H54 (cell line): ENCODE measurements at places on chromosomes 6 and 20.

GRCh38 chr20:47611785-47612184 is 110.1 kb downstream of the NCOA3 start:
- DNase-seq: no peak

DNA sequence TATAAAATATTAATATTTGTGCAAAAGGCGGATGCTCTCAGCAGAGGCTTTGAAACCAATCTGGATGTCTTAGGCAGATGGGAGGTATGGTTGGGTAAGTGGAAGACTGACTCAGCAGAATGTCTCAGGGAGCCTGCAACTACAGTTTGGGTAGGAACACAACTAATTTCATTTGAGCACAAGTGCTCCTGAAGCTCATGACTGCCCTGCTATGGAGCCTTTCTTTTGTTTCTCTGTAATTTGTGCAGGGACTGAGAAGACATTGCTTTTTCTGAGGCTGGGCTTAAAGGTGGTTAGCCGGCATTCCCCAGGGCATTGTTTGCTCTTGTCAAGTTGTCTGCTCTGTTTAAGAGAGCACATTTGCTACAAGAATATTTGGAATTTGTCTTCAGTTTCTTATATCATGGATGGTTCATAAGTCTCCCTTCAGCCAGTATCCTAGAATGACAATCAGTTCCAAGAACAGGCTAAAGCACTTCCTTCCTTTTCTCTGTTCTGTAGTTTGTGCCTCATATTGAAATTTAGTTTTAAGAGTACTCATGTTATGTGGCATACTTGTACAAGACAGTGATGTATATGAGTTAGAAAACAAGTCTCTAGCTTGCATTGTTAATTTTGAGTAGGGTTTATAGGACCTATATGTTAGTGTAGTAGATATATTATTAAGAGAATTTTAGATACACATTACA is 208.3 kb downstream of the ZFAND3 start:
- DNase-seq: no peak

- DNase-seq: no peak
These were observed 65.8 kb downstream of the MAP3K4 start for GRCh38 chr6:161057103-161058091.

DNA sequence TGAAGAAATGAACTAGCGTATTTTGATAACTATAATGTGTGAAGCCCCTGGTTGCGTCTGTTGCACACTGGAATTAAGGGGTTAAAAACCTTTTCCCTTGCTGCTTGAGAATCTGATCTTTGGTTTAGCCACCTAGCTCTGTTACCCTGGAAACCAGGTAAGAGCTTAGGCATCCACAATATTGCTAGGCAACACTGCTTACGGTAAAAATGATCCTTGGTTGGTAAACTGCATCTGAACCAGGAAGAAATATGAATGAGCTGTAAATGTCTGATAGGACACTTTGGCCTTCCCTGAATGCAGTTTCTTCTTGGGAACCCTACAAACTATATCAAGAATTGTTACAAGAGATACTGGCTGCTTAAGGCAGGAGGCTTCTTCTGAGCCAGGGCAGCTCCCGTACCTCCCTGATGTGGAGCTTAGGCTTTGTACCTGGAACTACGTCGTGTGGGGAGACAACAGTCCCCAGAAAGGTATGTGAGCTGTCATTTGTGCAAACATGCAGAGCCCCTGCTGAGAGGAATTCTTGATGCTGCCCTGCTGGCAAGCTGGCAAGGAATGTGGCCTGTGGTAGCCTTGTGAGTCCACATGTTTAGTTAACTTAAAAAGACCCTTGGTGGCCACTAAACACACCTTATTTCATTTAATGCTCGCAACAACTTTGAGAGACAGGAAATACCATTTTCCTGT is 18.4 kb downstream of the UBE3D start:
- DNase-seq: no peak

DNA sequence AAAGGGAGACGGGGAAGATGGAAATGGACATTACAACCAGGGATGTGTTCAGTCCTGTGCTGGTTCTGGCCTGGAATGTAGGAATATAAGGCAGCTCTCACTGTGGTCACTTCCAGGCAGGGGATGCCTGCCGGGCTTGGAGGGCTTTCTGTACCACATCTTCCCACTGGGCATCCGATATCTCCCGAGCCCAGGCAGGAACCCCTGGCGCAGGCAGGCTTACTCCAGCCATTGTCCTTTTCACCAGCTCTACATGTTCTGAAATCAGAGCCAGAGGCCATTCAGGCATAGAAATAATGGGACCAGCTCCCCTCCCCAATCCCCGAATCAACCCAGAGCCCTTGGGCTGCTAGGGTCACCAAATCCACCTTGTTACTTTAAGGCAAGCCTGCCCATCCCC is 1.4 kb downstream of the MEA1 start:
- DNase-seq: no peak

- no peak for DNase-seq
These were observed 125.3 kb upstream of the FOXO3 start for GRCh38 chr6:108435391-108435790.

- DNase-seq: no peak
These were observed 32.3 kb upstream of the OVOL2 start for GRCh38 chr20:18090044-18090443.

- no peak for DNase-seq
These were observed 288.8 kb downstream of the BTBD9 start for GRCh38 chr6:38350942-38351341.

DNA sequence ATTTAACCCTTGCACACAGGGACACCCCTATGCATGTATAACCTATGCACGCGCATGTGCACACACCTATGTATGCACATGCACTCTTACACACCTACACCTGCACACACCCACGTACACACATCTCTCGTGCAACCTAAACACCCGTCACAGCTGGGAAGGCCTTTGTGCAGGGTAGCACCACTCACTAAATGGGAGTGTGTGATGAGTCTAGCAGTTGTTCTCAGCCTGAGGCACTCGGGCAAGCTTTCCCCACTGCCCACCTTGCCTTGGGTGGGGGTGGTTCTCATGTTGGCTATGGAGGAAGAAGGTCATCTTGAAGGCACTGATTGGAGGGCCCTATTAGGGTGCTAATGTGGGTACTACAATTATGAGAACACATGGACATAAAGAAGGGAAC is 85.8 kb downstream of the DLL1 start:
- DNase-seq: no peak

DNA sequence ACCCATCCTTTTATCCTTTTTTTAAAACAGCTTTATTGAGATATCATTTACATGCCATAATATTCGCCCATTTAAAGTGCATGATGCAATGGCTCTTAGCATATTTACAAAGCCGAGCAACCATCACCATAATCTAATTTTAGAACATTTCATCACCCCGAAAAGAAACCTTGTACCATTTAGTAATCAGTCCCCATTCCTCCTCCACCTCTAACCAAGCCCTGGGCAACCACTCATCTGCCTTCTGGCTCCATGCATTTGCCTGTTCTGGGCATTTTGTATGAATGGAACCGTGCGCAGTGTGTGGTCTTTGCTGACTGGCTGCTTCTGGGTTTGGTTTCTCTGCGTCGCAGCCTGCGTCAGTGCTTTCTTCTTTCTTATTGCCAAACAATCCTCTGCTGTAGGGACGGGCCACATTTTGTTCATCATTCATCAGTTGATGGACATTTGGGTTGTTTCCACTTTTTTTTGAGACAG is 10.2 kb upstream of the EEF1A2 start:
- no peak for DNase-seq

DNA sequence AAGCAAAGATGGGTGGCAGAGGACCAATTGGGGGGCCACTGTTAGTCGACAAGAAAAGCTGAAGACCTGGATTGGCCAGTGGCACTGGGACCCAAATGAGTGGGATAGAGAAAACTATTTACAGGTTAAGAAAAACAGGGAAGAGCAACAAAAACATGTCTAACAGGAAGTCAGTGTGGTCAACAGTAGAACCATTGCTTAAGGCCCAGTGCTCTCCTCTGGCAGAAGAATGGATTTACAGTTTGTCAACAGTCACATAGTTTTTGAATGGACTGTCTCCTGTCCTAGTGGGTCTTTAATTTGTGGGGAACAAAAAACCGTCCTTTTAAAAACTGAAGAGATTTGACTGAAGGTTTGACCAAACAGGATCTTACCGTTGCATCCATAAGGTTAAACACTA is 12.1 kb upstream of the WTAP start:
- no peak for DNase-seq

DNA sequence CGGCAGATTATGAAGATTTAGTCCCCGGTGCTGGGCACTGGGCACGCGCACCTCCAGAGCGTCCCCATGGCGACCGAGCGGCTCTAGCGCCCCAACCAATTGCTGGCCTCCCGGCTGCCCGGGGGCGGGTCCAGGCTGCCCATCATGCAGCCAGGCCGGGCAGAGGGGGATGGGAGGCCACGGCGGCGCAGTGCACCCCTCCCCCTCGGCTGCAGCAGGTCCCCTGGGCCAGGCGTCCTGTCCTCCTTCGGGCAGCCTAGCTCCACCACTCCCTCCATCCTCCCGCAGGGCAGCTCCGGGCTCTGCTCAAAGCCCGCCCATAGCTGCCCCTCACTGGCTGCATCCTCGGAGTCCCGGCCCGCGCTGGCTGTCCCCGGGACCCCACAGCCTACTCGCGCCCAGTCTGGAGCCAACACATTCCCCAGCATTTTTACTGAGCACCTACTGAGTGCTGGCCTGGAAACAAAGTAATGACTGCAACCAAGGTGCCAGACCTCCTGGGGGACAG is 99.4 kb downstream of the ASXL1 start:
- no peak for DNase-seq

- no peak for DNase-seq
These were observed 116.7 kb downstream of the CD164 start for GRCh38 chr6:109265530-109265929.

DNA sequence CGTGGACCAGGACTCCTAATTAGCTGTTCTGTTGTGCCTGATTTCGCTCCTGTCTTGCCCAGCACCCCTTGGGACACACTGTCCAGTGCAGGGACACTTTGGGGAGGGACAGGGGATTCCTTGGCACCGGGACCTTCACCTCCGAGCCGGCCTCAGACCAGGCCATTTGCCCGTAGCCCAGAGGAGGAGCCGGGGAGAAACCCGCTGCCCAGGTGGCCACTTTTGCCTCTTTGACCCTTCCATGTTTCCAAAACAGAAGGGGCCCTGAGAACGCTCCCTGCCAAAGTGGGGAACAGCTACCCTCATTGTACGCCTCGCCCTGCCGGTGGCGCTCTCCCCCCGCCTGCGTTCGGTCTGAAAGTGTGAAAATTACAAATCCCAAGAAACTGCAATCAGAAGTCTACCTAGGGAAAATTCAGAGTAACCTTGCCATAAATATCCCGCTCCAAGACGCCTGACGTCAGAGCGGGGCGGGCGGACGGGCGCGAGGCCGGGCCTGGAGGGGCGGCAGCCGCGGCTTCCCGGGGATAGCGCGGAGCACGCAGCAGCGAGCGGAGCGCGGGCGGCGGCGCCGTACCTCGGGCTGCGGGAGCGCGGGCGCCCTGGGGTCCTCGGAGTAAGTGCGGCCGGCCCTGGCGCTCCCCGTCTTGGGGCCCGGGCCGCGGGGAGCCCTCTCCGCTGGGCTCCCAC is at the start of gene DAAM2:
TSS of gene DAAM2 (plus strand) at position 527 of the 690 bp plus-strand sequence. CDS start 63,927 bp downstream, outside the sequence.
- no peak for DNase-seq

DNA sequence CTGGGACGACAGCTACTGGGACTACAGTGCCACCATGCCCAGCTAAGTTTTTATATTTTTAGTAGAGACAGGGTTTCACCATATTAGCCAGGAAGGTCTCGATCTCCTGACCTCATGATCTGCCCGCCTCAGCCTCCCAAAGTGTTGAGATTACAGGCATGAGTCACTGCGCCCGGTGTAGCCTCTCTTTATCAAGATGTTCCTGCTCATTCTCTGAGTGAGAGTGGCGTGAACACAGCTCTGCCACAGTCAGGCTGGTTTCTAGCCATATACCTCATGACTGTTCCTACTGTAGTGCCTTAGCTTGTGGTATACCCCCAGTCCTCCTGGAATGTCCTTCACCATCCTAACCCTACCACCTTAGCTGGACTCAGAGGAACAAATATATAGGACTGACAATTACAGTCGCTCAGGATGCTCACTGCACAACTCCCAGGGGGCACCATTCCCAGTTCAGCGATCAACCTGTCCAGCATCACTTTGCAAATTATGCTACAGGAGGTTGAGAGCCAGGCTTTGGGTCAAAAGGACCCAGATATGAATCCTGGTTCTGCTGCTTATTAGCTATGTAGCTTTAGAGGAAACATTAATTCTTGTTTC is 86.3 kb downstream of the CHMP4B start:
- no peak for DNase-seq

- DNase-seq: no peak
These were observed 25.6 kb upstream of the CHMP4B start for GRCh38 chr20:33785503-33785902.

DNA sequence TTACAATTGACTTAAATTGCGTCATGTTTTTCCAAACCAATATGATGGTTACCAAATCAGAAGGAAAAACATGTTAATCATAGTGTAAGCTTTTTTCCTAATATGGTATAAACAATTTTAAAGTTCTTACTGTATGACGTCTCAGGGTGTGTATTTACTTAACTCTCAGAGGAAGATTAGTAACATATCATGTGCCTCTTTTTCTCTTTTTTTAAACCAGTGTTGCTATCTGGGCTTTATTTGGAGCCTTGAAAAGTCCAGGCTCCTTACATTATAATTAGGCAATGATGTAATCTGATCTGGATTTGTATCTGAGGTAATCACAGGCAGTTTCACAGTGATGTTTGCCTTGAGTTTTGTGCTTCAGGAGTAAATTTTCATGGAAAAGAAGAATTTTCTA is 20.4 kb upstream of the RAB23 start:
- no peak for DNase-seq

DNA sequence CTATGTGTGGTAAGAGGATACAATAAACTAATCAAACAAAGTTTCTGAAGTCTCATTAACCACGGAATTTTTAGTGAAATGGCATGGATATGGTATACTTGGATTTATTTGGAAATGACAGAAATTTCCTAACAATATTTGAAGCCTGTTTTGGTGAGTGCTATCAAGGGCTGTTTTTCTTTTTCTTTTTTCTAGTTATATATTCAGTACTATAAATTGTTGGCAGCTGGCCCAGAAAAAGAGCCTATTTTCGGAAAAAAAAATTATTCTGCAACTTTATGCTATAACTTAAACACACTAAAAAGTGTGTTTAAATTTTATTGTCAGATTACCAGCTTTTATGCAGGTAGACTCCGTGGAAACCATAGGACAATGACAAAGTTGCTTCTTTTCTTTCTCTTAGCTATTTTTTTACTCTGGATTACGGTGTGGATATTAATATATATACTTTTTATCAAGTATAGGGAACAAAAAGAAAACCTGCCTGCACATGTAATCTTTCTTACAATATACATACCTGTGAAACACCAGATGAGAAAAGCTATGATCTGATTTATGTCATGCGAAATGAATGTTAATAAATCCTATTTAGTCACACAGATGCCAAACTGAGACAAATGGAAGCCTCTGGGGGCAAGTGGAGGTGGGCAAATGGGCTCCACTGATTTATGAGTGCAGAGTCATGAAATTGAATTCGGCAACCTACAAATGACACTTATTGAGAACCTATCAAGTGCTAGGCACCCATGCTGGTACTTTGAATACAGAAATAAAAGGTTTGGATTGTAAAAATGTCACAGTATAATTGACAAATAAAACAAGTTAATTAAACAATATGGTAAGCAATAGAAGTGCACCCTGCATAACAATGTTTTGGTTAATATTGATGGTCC is 919.5 kb upstream of the FLRT3 start:
- no peak for DNase-seq

GRCh38 chr6:166109608-166110007 is 58.0 kb downstream of the TBXT start:
- DNase-seq: no peak

- DNase-seq: no peak
These were observed 32.3 kb downstream of the KCNQ5 start for GRCh38 chr6:72654071-72654621.
